Stimulated activated CD4-positive, alpha-beta T cell treated with anti-CD3 and anti-CD28 coated beads, Interleukin-4, amount 100 ng/mL, for 4 hours (primary cell): ENCODE measurements at places on chromosomes 7 and 10.
A peak's percentile ranks its signal among the peaks of the same experiment; 100 is the strongest.

DNA sequence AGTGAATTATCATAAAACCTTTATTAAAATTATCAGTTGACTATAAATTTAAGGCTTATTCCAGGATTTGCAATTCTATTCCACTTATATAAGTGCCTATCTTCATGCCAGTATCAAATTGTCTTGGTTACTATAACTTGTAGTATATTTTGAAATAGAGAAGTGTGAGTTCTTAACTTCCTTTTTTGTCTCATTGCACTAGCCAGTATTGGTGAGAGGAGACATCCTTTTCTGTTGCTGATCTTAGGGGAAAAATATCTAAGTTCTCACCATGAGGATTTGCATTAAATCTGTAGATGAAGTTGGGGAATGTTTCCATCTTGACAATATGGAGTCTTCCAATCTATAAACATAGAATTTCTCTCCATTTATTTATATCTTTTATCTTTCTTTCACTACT, 104.2 kb upstream of the MKI67 start:
- no peak for DNase-seq

DNA sequence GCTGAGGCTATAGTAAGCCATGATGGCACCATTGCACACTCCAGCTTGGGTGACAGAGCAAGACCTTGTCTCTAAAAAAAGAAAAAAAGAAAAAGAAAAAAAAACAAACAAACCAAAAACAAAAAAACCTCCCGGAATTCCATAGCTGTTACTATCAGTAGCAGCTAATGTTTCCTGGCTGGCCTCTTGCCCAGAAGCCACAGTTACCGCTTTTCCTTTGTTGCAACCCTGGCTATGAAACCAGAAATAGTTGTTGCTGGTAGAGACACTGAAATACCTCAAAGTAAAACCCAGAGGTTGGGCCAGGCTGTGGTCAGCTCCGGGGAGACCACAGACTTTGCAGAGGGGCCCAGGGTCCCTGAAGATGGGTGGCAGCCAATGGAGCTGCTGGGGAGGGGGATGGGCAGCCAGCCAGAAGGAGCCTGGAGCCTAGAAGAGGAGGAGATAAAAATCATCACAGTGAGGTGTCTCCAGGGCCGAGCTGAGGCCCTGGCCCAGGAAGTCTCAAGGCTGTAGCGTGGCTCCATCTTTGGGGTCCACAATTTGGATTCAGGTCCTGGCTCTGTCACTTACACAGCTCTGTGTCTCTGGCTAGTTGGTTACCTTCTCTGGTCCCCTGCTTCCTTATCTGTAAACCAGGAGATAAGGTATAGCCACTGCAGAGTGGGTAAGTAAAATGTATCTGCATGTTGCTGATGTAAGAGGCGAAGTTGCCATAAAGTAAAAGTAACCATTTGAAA, 3.4 kb upstream of the CHST12 start:
- no peak for DNase-seq

DNA sequence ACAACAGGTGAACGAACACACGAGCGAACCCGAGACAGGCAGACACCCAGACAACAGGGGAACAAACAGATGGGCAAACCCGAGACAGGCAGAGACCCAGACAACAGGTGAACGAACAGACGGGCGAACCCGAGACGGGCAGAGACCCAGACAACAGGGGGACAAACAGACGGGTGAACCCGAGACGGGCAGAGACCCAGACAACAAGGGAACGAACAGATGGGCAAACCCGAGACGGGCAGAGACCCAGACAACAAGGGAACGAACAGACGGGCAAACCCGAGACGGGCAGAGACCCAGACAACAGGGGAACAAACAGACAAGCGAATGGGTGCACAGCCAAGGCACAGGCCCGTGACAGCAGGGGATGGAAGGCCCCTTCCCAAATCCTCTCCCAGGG, 264.7 kb downstream of the ELFN1 start:
- DNase-seq, result no peak

DNA sequence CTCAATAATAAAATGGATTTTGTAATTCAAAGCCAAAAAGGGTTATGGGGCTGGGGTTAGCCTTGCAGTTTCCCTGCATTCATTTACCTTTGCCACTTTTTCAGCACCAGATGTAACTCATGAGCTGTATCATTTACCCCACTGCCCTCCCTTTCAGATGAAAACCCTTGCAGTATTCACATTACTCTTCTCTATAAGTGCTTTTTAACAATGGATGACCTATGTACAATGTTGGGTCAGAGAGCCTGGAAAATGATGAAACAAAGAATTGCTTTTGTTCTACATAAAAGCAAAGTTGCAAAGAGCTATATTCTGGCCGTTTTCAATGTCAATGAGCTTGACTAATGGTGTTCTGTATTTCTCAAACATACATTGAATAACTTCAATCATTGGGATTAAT, 189.7 kb downstream of the TMEM26 start:
- no peak for DNase-seq

- DNase-seq, result peak; percentile 81
These were observed 11.2 kb downstream of the IL2RA start for GRCh38 chr10:6050801-6051445.

GRCh38 chr10:72784551-72785351, 92.8 kb downstream of the MCU start:
- DNase-seq, result no peak

DNA sequence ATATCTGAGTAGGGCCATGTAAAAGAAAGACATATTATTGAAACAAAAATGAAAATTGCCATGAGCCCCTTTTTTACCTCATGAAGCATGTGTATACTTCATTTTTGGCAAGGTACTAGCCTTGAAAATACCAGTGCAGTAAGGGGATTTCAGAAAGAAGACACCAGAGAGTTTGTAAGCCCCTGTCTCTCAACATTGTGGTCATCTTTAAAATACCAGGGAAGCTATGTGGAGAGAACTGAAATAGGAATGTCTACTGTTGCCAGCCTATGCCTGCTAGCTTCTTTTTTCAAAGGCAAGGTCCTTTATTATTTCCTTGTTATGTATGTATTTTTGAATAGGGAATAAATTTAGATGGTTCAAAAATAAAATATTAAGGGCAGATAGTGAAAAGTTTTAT, 57.8 kb downstream of the CASD1 start:
- DNase-seq, result no peak

DNA sequence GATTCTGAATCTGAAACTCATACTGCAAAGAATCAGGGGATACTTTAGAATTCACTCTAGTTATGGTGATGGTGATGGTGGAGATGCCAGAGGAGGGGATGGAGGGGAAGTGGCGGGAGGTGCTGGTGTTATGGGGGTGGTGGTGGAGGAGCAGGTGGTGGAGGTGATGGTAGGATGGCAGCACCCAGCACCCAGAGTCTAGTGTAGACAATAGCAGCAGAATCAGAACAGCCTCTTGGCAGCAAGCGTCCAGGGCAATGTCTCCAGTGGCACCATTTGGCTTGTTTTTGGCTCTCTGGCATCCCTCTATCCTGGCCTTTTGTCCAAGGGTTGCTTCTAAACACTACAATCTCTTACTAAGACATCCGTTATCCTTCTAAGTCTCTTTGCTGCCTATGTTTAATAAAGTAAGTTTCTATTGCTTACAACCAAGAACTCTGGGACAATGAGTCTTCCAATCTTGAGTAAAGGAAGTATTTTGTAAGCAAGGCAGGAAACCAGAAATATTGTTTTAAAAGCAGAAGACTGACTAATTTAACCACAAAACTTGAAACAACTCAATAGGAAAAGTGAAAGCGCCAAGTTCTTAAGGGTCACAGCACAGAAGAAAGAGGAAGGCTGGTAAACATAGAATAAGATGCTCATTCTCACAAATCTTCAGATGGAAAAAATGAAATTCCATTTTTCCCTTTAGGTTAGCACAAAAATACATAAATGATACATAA, 42.4 kb upstream of the GDF10 start:
- no peak for DNase-seq

- no peak for DNase-seq
These were observed 84.9 kb downstream of the ZNF365 start for GRCh38 chr10:62459072-62459471.

DNA sequence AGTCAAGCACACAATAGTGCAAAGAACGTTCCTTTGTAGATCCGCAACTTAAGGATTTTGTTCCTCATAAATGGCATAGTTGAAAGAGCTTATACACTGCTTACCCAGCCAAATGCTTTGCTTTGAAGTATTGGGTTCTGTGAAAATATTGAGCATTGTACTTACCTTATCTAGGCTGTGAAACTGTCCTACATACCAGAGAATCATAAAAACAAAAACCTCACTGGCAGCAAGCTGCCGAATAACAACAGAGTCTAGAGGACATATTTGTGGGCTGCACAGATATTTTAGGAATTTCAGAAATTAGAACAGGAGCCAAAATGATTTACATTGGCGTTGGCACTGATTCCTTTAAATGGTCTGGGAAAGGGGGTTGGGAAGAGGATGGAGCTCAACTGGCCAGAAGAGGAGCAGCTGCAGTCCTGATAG, 174.8 kb downstream of the RTKN2 start:
- no peak for DNase-seq

DNA sequence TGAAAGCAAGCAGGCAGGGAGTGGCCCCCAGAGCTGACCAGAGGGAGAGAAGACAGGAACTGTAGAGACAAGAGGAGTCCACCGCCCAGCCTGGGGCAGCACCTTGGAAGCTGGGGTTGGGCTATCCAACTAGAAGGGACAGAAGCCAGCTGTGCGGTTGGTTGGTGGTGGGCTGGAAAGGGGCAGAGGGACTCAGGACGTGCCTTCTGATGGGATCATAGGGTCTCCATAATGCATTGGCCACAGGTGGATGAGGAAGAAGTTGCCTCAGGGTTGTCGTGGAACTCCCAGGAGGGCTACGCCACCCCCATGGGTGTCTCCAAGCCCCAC, 114.0 kb upstream of the RET start:
- no peak for DNase-seq

DNA sequence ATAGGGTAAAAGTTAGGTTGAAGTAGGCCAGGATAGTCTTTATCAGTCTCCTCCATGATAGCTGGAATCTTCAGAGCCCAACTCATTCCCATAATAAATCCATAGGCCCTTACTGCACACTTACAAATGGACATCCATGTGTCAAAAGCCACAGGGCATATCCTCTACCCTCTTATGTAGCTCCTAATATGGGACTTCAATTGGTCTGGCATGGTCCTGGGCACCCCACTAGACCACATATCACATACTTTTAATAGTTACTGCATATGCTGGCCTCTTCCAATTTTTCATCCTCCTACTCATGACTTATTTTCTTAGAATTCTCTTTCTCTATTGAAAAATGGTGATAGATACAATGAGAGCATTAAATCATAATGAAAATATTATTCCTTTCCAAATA, 169.3 kb downstream of the MAGI2 start:
- DNase-seq, result no peak

- DNase-seq, result no peak
These were observed 278.8 kb upstream of the PPP2R2D start for GRCh38 chr10:131621784-131622624.

- no peak for DNase-seq
These were observed 322.2 kb downstream of the BMPER start for GRCh38 chr7:34227525-34227924.

GRCh38 chr10:48400129-48400849, 93.8 kb downstream of the MAPK8 start:
- DNase-seq, result no peak

GRCh38 chr7:106070201-106070551, 41.9 kb downstream of the SYPL1 start:
- DNase-seq, result no peak

- DNase-seq, result no peak
These were observed 2.7 kb downstream of the CALD1 start for GRCh38 chr7:134782121-134782623.

DNA sequence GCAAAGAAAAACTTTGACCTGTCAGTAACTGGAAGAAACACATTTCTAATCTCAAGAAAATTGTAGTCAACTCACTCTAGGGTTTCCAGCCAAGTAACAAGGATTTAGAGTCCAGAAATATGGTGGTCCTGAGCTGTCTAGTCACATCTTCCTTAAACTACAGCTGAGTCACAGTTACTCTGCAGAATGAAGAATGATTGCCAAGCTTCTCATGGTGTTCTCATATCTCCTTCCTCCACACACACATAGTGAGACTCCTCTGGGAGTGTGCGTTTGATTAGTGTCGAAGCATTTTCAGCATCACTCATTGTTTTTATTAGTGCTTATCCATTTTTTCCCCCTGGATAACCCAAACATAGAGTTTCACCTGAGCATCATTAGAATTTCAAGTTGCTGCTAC, 93.1 kb upstream of the CXCL12 start:
- DNase-seq, result no peak

GRCh38 chr7:28243861-28244260, 63.3 kb upstream of the JAZF1 start:
- DNase-seq, result no peak

GRCh38 chr7:36971515-36972139, 247.3 kb upstream of the AOAH start:
- DNase-seq, result no peak

- DNase-seq, result no peak
These were observed 287.6 kb upstream of the HGF start for GRCh38 chr7:82057476-82057875.

GRCh38 chr10:10629512-10629911, 388.2 kb upstream of the CELF2 start:
- no peak for DNase-seq

DNA sequence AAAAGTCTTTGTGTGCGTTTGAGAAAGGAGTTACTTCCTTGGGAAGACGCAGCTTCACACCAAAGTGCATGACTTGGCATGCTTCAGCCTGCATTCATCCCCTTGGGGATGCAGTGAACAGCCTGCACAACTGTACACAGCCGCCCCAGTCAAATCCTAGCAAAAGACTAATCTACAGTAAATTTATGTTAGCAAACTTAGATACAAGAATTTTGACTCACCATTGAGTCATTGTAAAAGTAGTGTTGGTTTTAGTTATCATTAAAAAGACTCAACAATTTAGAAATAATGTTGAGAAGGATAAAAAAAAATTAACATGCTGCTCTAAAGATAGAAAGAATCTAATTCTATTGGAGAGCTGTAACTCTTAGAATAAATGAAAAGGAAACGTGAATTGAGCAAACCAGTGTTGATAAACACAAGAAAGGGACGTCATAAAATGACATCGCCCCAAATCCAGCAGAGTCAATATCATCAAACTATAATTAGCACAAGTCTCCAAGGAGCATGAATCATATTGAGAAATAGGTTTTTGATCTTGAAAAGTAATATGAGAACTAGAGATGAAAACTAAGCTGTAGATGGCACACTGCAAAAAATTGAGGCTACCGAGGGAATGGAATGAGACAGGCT, 11.9 kb upstream of the OPTN start:
- no peak for DNase-seq

- no peak for DNase-seq
These were observed 15.9 kb downstream of the LAMB4 start for GRCh38 chr7:108114117-108114841.

GRCh38 chr7:93823621-93824020, 66.9 kb downstream of the TFPI2 start:
- no peak for DNase-seq

DNA sequence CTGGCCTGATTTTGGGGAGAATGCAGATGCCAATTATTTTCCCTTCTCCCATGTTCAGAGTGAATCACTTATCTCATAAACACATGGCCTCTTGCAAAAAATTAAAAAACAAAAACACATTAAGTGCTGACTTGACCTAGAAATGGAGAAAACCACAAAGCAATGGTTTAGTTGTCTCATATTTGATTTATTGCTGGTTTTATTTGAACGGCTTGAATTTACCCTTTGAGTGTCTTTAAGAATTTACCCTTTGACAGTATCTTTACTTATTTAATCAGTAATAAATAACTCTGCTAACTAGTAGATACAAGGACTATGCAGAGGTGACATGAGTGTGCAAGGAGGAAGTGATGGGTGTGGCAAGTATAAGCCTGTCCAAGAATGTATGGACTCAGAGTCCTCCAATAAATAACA, 68.1 kb upstream of the GSDME start:
- DNase-seq, result no peak
